GM18507 (cell line): ENCODE measurements at places on chromosomes 2 and 18.

- DNase-seq, result no peak
Measured at GRCh38 chr2:52881606-52882005, 886.0 kb upstream of the CHAC2 start.

- no peak for DNase-seq
Measured at GRCh38 chr18:65468881-65469280, 281.9 kb upstream of the CDH7 start.

DNA sequence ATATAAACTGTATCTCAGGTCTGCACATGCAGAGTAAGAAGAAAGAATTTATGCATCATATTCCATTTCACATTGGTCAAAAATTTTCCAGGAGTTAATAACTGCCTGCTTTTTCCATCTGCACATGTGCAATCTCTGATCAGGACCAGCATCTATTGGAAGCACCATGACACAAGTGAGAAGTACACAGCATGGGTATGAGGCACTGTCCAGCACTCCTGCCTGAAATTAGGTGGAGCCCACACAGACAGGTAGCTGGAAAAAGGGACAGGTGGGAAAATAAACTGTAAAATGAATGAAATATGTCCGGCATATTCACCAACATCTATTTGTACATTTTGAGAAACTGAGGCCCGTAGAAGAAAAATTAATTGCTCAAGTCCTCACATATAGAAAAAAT lies 609.2 kb upstream of the NXPH2 start:
- no peak for DNase-seq

- no peak for DNase-seq
Measured at GRCh38 chr2:158717366-158718195, 77.5 kb upstream of the DAPL1 start.

DNA sequence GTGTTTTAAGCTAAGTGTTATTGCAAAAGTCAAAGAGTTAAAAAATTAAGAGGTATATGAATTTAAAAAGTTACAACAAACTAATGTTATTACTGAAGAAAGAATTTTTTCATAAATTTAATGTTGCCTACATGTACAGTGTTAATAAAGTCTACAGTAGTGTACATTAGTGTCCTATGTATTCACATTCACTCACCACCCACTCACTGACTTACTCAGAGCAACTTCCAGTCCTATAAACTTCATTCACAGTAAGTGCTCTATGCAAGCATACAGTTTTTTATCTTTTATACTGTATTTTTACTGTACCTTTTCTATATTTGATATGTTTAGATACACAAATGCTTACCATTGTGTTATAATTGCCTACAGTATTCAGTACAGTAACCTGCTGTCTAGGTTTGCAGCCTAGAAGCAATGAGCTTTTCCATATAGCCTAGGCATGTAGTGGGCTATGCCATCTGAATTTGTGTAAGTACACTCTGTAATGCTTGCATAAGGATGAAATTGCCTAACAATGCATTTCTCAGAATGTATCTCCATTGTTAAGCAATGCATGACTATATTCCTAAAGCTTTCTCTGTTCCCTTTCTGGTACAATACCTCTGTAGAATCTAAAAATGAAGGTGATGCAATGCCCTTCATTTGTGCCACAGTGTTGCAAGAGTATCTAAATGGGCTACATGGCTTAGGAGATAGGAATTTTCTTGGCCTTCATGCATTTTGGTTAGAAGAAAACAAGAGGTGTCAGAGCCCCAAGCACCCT lies 370.8 kb upstream of the NT5C1B start:
- DNase-seq, result no peak

DNA sequence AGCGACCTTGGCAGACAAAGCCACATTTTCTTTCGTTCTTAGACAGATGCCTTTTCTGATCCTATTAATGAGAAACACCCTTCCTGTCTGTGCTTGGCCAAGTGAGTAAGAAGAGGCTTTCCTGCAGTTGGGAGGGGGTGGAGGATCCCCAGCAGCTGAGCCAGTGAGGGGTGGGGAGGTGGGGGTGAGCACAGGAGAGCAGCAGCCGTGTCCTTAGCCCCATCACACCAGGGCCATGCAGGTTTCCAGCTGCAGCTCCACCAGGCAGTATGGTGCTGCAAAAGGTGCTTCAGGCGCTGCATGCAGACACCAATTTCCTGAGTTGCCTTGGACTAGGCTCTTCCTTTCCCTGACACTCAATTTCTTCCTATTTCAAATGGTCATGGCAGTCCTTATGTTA lies 123.3 kb upstream of the SIX2 start:
- DNase-seq, result peak; percentile 7

- DNase-seq, result no peak
Measured at GRCh38 chr2:224055101-224055500, 16.0 kb upstream of the SERPINE2 start.

DNA sequence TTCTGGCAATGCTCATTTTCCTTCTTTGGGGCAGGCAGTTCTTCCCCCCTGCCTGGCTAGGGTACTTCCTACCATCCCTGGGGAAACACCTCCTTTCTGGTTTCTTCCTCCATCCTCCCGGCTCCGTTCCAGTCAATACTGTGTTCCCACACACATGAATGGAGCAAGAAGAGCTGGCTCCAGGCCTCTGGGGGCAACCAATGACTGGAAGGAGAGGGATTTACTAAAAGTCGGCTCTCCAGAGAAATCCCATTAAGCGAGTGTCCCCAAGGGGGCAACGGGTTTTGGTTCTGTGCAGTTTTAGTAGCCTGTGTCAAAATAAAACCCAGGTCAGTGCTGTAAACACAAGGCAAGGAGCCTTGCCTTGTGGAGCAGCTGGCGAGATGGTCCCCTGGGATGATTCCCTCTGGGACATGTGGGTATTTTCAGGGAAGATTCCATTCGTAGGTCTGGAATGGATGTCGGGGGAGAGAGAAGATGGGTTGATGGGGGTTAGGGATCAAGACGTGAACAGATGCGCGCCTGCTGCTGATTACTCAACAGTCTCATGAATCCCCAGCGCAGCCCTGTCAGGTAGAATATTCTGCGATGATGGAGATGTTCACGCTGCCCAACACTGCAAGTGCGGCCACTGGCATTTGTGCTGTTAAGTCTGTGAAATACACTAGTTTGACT lies 32.0 kb downstream of the EMILIN2 start:
- DNase-seq, result no peak

DNA sequence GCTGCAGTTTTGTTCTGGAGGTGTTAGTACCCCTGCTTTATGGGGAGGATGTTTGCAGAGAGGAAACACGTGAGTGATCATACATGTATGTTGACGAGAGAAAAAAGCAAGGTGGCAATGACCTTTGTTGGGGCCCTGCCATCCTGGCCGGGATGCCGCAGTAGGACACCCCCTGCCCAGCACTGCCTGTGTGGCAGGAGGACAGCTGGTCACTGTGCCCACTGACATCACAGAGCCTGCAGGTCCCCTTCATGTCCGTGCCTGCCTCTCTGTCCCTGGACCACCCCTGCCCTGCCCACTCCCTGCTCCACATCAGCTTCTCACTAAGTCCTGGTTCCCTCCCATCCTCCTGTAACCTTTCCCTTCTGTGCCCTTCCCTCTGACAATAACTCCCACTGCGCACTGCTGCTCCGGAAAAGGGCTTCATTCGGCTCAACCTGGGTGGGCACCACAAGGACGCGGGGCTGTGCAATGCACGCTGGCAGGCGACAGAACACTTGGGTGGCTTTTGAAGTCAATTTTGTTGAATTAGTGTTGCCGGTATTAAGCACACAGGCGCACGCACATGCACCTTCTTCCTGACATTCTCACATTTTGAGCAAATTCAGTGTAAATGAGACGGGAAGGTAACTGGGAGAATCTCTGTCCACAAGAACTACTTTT lies 51.5 kb upstream of the TWIST2 start:
- DNase-seq, result no peak

DNA sequence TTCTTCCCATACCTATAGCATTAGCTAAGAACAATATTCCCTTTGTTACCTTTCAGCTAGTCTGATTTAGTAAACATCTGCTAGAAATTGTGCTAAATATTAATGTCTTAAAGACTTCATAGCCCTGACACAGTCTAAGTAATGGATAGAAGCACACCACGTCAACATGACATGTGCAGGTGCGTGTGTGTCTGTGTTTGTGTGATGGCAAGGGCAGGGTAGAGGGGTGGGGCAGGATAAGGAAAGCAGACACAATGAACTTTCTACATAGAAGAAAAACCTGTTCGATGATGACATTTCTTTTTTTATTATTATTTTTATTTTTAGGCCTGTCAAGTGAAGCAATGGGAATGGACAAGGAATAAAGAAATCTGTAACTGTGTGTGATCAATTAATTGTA lies 223.3 kb downstream of the NOL4 start:
- DNase-seq, result no peak

DNA sequence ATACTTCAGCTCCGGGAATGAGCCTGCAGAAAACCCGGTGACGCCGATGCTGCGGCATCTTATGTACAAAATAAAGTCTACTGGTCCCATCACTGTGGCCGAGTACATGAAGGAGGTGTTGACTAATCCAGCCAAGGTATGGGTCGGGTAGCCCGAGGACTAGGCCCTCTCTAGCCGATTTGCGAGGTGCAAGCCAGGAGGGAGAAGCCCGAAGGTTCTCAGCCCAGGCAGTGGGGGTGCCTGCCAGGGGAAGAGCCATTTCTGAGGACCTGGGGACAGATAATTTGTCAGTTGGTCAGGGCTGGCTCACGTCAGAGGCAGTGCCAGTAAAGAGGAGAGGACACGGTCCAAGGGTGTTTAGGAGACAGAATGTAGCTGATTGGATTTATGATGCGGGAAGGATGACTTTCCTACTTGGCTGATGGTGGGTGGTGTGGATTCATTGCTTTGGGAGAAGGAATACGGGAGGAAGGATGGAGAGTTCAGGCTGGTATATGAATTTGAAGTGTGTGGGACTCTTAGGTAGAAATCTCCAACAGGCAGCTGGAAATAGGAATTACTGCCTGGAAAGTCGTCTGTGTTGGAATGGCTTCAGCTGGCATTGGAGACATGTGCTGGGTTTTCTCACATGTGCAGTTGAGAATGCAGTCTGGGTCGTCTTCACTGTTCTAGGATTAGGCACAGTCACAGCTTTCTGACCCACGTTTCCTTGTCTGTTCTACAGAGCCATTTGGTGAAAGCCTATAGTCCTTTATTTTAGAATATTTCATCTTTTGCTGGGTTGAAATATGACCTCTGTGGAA lies 874 bp downstream of the NDUFAF7 start:
- DNase-seq, result no peak

DNA sequence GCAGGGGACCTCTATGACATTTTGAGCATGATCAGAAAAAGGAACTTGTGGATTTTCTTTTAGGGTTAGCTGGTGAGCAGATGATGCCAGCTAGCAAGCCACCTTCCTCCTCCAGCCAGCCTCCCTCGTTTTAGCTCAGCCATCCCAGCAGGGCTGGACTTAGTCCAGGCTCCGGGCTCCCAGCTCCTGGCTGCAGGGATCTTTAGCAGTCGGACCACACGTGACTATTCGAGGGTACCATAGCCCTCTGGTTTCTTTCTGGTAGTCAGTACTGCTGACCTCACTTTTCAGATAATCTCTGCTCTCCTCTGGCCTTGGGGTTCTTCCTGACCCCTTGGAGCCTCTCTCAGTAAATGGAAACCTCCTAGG lies 31.8 kb downstream of the NCK2 start:
- no peak for DNase-seq

DNA sequence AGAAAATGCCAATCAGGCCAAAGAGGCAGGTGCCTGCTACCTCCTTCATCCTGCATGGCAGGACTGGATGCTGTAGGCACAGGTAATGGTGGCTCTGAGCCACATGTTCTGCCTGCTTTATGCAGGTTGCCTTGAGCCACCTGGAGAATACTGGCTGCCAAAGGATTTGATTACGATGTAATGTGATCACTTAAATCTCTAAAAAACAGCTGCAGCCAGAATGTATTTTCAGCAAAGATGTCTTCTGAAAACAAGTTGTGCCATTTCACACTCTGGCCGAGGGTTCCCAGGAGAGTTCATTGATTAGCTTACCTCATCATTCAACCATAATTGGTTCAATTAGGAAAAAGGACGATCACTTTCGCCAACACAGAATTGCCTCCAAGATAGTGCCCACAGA lies 17.9 kb upstream of the MSGN1 start:
- no peak for DNase-seq

DNA sequence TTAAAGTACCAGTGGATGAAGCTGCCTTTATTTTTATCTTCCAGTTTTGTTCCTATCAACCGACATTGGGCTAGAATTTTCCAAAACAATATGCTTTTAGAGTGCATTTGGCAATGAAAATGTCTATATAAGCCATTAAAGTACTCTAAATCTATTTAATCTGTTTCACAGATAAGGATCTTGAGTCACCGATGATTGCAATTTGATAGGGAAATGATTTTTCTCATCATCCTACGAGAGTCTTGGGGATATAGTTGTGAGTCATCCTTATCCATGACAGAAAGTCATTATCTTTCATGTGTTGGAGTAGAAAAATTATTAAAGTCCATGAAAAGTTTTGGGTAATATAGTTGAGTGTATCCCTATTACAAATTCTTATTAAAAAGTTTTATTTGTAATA lies 26.1 kb downstream of the SLC39A10 start:
- no peak for DNase-seq

DNA sequence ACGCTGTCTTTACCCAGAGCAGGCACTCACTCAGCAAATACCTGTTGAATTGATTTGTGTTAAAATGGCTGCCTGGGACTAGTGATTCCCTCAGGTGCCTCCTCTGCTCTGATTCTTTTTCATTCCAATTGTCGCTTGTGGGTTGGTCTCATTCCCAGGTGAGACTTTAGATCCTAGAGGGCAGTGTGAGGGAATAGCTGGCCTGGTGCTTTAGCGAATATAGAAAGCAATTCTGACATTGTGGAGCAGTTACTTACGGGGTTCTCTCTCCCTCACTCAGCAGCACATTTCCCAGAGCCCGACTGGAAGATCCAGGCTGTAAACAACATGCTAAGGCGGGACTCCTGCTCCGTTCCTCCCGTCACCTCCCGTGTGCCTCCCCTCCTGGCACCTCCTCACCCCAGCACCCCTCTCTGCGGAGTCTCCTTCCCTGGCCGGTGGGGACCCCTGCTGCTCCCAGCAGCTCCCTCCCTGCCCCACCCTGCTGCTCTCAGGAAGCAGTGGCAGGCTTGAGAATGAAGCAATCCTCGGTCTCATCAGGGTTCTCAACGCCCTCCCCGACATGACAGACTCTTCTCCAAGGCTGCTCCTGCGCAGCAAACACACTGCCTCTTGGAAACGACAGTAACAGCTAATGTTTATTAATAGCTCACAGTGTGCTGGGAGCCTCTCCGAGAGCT lies 26.9 kb downstream of the CELF4 start:
- no peak for DNase-seq

DNA sequence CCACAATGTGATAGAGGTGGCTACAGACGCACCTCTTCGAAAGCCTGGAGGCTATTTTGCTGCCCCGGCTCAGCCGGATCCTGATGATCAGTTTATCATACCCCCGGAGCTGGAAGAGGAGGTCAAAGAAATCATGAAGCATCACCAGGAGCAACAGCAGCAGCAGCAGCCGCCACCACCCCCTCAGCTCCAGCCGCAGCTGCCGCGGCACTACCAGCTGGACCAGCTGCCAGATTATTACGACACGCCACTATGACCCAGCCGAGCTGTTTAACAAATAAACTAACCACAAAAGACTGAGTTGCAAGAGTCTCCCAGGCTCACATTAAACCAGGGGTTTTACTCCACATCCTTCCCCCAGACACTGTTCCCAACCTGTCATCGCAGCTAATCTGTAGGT lies 263.8 kb downstream of the PHLPP1 start:
- DNase-seq, result no peak

- no peak for DNase-seq
Measured at GRCh38 chr2:63023444-63023843, 27.2 kb upstream of the OTX1 start.

- no peak for DNase-seq
Measured at GRCh38 chr2:32291746-32292145, 14.0 kb downstream of the YIPF4 start.
